ENCODE measurements at places on chromosomes 5 and 9. TPM values are rescaled to one million over a fixed set of nuclear protein-coding genes. Genes with fewer than 3 reads are reported as not detected.

- DNase-seq = peak; percentile 51
These were observed 39.1 kb downstream of the COL23A1 start for GRCh38 chr5:178551059-178551458.

- DNase-seq = no peak
These were observed 5.9 kb downstream of the SERINC5 start for GRCh38 chr5:80249901-80250300.

- DNase-seq = no peak
These were observed 56.4 kb downstream of the MRPL36 start for GRCh38 chr5:1743061-1743768.

DNA sequence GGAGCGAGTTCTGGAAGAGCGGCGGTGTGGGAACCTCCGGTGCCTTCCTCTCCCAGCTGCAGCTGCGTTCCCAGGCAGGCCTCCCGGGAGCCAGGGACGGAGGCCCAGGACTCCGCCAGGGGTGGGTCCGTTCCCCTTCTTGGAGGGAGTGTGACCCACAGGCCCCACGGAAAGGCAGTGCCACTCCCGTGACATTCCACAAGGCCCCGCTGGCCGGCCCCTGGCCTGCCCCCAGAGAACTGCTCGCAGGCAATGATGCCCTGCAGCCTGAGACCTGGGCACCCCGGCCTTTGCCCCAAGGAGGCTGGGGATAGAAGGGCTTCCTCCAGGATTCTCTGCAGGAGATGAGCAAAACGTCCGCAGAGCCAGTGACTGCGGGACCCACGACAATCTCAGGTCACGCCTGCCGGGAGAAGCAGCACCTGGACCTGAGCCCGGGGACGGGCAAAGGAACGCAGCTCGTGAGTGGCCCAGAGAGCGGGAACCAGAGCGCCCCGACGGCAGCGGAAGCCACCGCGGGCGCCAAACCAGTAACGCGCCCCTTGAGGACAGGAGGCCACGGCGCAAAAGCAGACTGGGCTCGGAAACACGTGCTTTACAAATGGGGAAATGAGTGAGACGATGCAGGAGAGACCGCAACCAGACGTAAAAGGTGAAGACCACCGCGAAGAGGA is 9.3 kb downstream of the OBP2B start:
- DNase-seq = no peak

- no peak for DNase-seq
These were observed 112.2 kb downstream of the MTX3 start for GRCh38 chr5:79878721-79879336.

DNA sequence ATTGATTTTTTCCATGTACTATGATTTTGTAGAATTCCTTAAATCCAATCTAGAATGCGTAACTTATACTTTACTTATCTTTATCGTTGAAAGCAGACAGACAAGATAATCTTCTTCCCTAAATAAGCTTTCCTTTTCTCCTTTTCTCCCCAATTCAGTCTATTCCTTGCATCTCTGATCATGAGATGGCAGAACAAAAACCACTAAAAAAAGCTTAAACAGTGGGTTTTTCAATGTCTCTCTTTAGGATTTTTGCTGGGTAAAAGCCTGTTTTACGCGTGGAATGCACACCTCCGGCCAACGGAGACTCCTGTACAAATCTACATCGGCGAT is 755 bp downstream of the CDKN2B start:
- no peak for DNase-seq

- DNase-seq = no peak
These were observed 198.7 kb upstream of the MPDZ start for GRCh38 chr9:13478160-13478559.

DNA sequence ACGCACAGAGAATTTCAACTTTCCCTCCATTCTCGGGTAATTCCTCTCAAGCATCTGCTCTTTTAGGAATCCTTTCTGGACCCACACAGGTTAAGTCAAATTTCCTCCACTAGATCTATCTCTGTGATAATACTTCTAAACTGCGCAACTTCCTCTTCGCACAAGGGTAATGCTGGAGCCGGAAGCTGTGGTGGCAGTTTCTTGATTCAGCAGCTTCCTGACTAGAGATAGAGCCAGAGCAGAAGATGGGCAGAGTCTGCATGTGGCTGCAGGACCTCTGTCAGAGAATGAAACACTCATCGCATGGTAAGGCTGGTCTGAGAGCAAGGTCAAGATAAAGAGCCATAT is 11.1 kb upstream of the CDC42SE2 start:
- no peak for DNase-seq

DNA sequence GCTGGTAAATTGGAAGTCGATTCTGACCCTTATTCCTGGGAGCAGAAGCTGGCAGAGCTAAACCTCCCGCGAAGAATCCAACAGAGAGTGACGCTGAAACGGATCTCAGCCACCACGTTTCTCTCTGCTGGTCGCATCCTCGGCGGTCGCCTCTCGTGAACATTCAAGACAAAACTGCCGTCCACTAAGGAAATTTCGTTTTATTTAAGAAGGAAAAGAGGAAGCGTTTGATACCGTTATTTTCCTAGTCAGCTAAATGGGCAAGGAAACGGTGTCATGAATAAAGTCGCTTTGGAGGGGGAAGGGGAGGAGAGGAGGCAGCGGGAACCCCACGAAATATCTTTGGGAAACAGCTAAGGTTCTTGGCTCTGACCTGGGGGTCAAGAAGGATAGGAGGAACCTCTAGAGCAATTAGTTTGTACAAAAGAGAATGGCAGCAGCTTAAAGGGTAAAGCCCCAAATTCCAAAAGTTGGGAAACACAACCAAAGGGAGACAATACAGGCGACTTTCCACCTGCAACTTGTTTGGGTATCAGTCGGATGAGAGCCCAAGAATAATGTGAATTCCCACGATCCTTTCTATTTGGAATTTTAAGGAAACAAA is 1.9 kb downstream of the FOXB2 start:
- DNase-seq = no peak

KLHL3 gene
- total RNA-seq = 18.0 TPM

- DNase-seq = no peak
These were observed 247.7 kb upstream of the ZNF462 start for GRCh38 chr9:106615118-106615889.

EGFL7 gene
- 11.6 TPM for total RNA-seq

UBE2D2 gene
- 81.3 TPM for total RNA-seq

TAF7 gene
- 63.2 TPM for total RNA-seq

- DNase-seq = no peak
These were observed 185.3 kb downstream of the MAPKAP1 start for GRCh38 chr9:125521462-125522327.

DNA sequence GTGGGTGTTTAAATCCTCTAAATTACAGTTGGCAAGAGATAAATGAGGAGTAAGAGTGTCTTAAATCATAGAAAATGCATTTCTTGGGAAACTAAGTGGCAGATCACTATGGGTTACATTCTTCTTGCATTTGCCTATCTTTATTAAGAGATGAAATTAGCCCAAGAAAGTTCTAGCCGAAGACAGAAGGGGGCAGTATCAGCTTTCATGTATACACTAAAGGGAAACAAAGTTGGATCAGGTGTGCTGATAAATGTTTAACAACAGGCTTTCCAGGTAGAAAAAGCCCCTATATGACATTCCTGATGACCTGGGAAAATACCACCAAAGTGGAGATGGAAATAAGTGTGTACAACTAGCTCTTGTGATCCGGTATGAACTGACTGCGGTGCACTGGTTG is 81.9 kb upstream of the TLR4 start:
- no peak for DNase-seq

NR2F1 gene
- 97.7 TPM for total RNA-seq

GRCh38 chr5:146877783-146878475 is 628 bp downstream of the PPP2R2B start:
- peak; percentile 53 for DNase-seq

GRCh38 chr5:52582313-52582712 is 205.4 kb upstream of the ITGA1 start:
- DNase-seq = no peak

GRCh38 chr9:133184971-133185370 is 21.3 kb upstream of the GBGT1 start:
- peak; percentile 53 for DNase-seq

- DNase-seq = peak; percentile 54
These were observed 103.6 kb downstream of the CCDC192 start for GRCh38 chr5:127806776-127807175.

GRCh38 chr5:150473673-150474358 is 24.3 kb upstream of the RPS14 start:
- DNase-seq = no peak

DNA sequence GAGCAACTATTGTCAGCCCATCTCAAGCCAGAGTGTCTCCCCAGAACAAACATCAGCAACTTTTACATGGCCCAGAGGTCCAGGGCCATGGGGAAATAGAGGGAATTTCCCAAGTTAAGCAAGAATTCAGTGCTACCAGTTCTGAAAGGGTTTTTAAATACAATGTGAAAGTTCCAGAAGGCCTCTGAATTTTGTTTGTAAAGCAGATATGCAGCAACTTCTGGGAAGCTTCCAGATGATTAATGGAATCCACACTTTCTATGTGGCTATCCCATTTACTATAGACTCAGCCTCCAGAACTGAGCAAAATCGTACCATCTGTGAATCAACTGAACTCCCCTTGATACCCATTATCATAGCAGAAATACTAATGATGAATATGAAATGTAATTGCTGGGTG is 93.8 kb downstream of the FEM1C start:
- DNase-seq = no peak

ABO gene
- 0.27 TPM for total RNA-seq

SLC26A2 gene
- total RNA-seq = 20.1 TPM

- no peak for DNase-seq
These were observed 621 bp downstream of the NR6A1 start for GRCh38 chr9:124770359-124771020.

DNA sequence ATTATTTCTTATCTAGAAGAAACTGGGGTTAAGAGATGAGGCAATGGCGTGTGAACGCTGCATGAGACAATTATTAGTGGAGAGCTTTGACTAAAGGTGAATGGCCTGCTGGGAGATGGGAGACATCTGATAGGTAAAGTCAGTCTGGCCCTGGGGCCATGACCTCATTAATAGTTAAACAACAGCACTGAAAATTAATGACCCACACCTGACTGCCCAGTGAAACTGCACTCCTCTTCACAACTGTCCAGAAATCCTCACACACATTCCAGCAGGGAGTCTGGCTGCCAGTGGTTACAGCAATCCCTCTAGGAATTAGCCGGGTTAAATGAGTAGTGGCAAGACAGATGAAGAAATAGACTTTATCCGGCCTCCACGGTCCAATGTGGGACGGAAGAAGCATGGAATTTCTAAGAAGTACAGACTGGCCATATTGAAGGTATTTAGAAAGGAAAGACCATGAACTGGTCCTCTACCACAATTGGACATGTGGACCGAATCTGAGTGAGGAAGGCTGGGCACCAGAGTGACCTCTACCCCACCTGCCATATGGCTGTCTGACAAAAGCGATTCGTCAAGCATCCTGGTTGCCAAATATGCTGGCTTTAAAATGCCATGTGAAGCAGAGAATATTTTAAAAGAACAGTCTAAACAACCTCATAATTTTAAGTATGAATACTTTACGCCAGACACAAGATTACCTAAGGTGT is 138.4 kb downstream of the EFNA5 start:
- peak; percentile 20 for DNase-seq

ITGA1 gene
- total RNA-seq = 13.2 TPM

- no peak for DNase-seq
These were observed 32.2 kb downstream of the NDUFA8 start for GRCh38 chr9:122127396-122127798.

DNA sequence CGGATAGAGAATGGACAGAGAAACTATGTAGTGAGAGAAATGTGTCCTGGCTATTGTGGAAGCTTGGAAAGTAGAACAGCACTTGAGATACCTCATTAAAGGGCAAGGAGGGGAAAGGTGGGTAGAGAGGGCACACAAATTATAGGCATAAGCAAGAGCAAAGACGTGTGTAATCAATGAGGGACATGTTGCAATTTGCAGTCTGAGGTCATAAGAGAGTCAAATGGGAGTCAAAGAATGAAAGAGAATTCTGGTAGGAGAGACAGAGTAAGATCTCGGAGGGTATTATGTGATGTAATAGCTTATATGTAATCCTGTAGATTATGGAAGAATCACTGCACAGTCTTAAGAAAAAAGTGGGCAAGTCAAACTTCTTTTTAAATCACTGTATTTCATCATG is 312.0 kb upstream of the RGMB start:
- DNase-seq = no peak

FIBCD1 gene
- total RNA-seq = 4.1 TPM

DNA sequence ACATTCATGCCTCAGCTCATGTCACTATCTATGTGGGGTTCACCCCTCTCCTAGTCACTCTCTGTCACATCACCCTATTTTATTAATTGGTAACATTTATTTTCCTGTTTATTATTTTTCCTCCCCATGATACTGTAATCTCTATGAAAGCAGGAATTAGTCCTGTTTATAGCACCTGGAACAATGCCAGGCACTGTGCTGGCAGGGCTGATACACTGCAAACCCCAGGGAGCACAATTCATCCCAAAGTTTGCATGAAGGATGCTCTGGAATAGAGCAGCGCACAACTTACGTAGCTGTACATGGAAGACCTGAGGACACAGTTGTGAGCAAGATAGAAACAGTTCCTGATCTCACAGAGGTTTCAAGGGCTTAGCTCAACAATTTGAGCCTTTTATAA is 103.2 kb downstream of the NSG2 start:
- DNase-seq = peak; percentile 11

GRCh38 chr9:131674425-131675421 is 65.2 kb downstream of the RAPGEF1 start:
- no peak for DNase-seq

RMRP gene
- 172,488 TPM for total RNA-seq

DNA sequence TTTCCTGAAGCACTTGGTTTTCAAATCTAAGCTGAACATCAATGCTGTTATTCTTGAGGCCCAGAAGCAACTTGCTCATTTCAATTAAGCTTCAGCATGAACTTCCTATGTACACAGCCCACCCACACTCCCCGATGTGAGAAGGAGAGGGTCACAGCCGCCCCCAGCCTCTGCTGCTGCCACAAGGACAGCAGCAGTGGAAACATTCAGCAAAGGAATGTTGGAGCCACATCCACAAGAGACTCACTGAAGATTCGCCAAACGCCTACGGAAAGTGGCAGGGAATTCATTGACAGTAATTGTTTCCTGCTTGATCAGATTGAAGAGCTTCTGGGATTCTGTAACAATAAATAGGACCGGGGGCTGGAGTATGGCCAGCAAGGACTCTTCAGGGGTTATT is 2.9 kb downstream of the TGFBI start:
- DNase-seq = no peak

NMUR2 gene
- total RNA-seq = not detected

DNA sequence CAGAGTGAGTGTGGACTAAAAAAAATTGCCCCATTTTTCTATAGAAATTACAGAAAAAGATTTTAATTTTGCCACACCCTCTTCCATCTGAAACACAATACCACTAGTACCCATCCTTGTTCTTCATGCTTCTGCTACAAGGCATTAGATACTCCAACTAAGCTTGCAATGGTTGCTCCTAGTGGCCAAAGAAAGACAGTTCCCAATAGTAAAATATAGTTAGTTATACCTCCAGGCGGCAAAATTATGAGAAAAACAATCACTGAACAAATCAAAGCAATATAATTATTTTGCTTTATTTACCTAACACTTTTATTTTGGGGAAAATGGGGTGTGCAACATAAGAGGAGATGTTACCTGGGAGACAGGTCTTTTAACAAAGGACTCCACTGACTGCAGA is 101.2 kb downstream of the RAPGEF6 start:
- no peak for DNase-seq

SLC34A1 gene
- total RNA-seq = not detected
